ENCODE measurements at places on chromosomes 7 and 10.

DNA sequence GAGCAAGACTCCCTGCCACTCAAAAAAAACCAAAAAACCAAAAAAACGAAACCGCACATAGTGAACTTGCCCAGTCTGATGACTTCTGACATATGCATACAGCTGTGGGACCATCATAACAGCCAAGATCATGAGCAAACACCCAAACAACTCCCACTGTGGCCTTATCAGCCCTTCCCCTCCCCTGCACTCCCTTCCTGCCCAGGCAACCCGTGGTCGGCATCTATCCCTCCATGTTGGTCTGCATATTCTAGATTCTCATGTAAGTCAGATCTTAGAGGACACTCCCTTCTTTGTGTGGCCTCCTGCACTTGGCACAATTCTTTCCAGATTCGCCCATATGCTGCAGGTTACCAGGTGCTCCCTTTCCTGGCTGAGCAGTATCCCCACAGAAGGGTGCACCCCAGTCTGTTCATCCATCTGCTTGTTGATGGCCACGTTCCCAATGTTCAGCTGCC is 72.8 kb downstream of the GNA12 start:
- no peak for DNase-seq

DNA sequence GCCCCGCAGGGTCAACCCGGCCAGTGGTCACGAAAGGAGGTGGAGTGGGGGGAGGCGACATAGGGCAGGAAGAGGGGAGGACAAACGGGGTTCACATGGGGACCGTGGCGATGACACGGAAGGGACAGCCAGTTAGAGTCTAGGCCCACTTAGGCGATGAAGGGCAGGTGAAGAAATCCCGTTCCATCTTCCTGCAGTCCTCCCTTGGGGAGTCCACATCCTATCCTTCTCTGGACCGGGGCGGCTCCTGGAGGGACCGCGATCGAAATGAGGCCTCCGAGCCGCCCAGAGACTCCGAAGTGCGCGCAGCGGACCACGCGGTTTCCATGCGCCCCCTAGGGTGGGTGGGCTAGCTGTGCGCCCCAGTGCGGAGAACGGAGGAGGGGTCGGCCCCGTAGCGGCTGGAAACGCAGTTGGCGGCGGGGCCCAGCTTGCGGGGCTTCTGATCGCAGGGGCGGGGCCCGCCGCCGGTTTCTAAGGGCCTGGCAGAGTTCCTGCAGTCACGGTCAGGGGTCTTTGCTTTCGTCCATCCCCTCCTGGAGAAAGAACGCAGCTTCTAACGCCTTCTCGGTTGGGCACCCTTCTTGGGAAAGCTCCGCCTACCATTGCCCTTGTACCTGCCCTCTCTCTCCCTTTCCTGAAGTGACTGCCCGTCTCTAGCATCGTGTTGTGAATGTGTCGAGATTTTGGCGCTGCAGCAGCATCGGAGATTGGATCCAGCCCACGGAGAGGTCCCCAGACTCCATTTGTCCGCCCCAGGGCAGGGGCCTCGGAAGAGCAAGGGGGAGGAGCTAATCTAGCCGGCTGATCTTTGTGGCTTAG is 17.9 kb upstream of the TMEM225B start:
- no peak for DNase-seq

GRCh38 chr7:131139462-131139861 is 188.2 kb upstream of the MKLN1 start:
- no peak for DNase-seq

DNA sequence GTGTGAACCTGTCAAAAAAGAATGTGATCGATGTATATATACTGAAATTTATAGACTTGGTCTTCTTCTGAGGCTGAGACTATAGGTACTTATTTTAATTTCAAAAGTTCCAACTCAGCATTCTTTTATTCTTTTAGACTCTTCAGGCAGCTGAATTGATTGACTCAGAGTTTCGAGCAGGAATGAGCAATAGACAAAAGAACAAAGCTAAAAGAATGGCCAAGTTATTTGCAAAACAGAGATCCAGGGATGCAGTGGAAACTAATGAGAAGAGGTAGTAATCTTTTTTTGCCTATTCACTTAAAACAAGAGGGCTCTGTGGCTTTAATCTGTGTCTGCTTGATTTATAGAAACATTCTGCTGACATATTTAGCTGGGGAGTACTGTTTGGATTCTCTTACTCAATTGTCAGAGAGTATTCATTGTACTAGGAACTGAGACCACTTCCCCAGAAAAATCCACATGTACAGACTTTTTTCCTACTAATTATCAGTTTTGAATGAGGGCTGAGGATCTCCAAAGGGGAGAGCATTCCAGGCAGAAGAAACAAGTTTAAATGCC is 30.1 kb downstream of the BTAF1 start:
- no peak for DNase-seq

DNA sequence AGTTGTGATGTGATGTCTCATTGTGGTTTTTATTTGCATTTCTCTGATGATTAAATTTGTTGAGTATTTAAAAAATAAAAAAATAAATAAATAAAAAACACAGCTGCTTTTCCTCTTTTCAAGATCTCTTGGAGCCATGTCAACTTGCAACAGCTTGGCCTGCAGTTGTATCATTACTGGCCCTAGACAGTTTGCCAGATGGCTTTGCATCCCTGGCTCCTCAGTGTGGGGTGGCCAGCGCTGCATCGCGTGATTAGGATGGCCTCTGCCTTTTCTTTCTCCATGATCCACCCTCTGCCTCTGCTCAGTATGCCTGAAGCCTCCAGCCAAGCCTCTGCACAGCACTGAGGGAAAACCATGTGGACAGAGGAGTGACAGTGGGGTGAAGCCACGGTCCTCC is 96.8 kb downstream of the PPP1R3C start:
- no peak for DNase-seq

DNA sequence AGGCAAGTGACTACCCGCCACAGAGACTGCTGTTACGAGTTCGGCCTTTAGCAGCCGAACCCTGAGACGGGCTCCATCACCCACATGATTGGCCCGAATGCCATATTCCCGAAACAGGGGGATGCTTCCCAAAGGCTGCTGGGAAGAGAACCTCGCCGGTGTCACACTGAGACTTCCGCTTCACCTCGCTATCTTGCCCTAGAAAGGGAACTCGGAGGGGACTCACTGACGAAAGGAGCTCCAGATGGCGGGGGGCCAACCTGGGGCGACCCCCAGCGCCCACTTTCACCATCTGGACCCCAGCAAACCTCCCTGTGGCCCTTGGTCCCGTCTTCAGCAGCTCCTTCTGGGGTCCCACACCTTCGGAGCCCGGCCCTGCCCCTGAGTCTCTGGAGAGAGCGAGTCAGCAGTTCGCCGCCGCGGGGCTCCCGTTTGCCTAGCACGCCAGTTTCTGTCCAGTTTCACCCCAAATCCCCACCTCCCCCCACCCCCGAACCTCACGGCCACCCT is 529 bp downstream of the HPS1 start:
- DNase-seq, result no peak

DNA sequence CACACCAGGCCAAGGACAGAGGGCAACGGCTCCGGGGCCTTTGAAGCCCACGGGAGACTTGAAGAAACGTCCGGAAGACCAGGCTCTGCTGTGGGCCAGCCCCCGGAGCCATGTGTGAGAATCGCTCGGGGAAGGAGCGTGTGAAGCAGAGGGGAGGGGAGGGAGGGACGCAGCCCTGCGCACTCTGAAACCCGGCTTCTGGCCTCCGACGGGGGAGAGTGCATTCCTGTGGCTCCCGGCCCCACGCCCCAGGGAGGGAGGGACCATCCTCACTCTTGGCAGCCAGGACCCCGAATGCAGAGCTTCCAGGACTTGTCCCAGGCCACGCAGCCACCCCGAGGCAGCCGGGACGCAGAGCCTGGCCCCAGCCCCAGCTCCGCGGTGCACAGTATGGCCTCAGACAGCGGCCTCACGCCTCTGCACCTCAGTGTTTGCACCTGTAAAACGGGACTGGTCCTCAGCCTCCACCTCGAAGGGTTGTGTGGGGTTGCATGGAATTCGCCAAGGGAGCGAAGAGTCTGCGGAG is 67.4 kb downstream of the PDGFA start:
- DNase-seq, result no peak

All from HS-27A (cell line).